Umbilical cord (tissue), 2 donors: ENCODE measurements at places on chromosomes 2 and 18.

GRCh38 chr2:238916176-238916874 is 68.4 kb downstream of the TWIST2 start:
- DNase-seq = no peak

GRCh38 chr2:113977060-113977659 is 87.3 kb downstream of the ACTR3 start:
- no peak for DNase-seq

- no peak for DNase-seq
These were observed 9.0 kb downstream of the RPS7 start for GRCh38 chr2:3584076-3584475.

- no peak for DNase-seq
These were observed 10.8 kb upstream of the TAF4B start for GRCh38 chr18:26215247-26215970.

GRCh38 chr2:95343429-95344214 is 46.5 kb downstream of the KCNIP3 start:
- no peak for DNase-seq

DNA sequence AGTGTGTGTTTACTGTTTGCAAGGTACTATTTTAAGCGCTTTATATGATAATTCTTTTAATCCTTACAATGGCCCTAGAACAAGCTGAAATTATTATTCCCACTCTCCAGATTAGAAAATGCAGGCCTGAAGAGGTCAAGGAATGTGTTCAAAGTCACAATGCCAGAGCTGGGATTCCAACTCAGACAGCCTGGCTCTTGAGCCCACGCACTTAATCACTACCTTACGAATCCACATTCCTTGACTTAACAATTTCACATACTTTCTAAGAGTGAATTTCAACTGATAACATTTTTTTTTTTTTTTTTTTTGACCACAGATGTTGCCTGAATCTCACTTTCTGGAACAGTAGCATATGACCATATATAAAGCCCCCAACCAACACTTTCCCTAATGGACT is 400.3 kb downstream of the NCKAP5 start:
- no peak for DNase-seq

DNA sequence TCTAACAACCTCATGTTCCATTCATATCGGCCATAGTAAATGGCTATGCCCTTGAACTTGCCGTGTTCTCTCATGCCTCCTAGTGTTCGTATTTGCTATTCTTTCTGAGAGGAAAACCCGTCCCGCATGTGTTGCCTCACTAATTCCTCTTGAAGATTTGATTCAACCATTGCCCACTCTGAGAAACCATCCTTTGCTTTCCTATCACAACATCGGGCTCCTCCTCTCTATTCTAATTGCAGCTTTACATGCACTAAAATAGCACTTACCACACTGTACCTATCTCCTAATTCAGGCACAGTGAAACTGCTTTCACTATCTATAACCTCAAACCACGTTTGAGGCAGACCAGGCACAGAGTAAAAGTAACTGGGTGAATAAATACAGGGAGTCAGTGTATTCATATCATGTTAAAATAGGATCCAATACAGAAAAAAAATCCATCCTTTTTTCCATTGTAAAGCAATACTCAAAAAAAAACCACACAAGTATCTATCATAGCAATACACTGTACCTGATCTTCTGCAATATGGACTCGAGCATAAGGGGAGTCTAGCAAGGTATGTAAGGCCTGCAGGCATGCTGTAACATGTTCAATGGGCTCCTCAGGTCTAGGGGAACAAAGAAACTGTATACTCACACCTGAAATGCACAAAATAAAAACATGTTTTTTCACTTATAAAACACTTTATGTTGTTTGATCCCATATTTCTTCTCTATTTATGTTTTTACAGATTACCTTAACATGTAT is 39.0 kb upstream of the STRN start:
- DNase-seq = no peak
